ENCODE measurements at places on chromosomes 7 and 10.

DNA sequence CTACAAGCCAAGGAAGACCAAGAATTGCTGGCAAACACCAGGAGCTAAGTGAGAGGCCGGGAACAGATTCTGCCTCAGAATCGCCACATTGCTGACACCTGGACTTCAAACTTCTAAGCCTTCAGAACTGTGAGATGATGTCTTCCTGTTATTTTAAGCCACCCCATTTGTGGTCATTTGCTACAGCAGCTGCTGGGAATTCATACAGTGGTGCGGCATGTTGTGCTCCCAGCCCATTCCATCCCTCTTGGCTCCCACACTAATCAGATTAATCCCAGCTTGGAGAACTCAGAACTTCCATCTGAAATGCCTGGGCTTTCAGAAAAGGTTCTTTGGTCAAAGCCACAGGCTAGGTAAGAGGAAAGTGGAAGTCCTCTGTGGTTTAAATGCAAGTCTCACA lies 24.9 kb downstream of the TCAF1 start:
- DNase-seq, result no peak

DNA sequence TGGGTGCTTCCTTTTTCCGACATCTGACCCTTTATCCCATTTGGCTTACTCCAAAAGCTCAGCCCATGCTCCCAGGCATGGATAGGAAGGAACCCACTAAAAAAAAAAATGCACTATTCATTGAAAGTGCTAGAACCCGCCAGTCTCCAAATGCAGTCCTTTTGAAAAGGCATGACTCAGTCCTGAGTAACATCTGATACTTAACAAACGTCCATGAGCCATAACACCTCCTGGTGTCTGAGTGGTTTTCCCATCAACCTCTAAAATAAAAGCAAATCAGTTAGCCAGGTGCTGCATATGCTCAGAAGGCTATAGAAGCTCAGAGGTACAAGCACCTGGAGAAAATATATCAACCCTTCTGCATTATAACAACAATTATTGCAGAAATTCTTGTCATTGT lies 45.0 kb upstream of the CACUL1 start:
- no peak for DNase-seq

GRCh38 chr7:2012044-2012900 lies 220.5 kb downstream of the MAD1L1 start:
- no peak for DNase-seq

DNA sequence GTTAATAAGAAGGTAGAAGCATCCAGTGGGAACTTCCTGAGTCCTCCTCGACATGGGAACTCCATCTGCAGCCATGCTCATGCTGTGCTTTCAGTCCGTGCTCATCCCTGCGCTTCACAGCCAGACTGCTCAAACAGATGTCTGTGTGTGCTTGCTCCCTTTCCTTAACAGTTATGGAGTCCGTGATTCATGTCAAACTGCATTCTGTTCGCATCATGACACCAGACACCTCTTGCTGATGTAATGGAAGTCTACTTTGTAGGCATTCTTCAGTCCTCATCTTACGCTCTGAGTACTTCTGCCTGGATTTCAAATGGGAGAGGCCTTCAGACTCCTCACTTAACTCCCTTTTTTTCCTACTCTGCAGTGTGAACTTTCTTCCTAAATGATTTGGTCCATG lies 304.9 kb downstream of the SUGCT start:
- DNase-seq, result no peak

- no peak for DNase-seq
These were observed 9.4 kb downstream of the SCRN1 start for GRCh38 chr7:29980151-29980550.

DNA sequence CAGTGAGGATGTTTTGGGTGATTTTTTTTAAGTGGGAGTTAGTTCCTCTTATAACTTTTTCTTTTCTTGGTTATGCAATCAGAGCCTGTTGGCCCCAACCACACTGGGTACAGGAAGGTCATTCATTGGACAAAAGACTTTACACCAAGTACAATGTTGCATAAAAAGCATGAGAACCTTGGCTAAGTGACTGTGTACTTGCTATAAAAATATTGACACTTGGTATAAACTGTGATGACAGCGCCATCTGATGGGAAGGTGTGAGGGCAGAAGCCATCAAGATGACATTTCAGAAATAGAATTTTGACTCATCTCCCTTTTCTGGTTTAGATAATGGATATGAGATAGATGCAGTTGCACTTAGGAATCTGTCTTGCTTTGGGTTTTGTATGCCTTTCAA lies 126.4 kb upstream of the CCDC6 start:
- no peak for DNase-seq

GRCh38 chr7:13790611-13791010 lies 198.9 kb downstream of the ETV1 start:
- DNase-seq, result no peak

DNA sequence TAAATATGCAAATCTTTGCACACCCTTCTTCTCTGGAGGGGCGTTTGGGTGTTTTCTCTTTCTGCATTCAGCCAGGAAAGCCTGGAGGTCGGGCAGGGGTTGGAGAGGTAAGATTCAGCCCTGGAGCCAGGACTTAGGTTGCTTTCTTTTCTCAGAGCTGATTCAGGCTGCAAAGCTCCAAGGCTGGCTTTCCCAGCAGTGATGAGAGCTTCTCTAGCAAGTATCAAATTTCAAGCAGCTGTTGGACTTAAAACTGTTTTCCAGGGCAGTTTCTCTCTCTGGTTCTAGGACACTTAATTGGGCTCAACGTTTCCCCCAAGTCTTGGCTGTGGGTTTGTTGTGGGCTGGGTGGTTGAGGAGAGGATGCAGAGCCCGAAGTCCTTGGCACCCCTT lies 608 bp downstream of the AKR1B10 start:
- DNase-seq, result no peak

DNA sequence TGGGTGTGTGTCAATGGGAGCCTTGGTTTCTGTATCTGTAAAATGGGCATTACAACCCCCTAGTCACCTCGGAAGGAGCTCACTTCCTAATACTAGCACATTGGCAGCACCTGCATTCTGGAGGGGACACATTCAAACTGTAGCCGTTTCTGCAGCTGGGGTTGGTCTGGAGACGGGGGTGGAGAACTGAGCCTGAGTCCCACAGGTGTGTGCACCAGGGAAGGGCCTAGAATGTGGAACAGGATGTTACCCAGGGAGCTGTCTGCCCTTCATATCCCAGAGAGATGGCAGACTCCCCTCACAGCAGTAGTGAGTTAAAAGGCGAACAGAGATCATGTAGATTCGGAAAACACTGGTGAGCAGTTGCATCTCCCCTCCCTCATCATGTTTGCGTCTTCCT lies 272.8 kb upstream of the ZNF32 start:
- no peak for DNase-seq

GRCh38 chr10:87816163-87816897 lies 1.7 kb downstream of the ATAD1 start:
- DNase-seq, result no peak

- DNase-seq, result no peak
These were observed 10.3 kb upstream of the ANKRD1 start for GRCh38 chr10:90930971-90931871.

DNA sequence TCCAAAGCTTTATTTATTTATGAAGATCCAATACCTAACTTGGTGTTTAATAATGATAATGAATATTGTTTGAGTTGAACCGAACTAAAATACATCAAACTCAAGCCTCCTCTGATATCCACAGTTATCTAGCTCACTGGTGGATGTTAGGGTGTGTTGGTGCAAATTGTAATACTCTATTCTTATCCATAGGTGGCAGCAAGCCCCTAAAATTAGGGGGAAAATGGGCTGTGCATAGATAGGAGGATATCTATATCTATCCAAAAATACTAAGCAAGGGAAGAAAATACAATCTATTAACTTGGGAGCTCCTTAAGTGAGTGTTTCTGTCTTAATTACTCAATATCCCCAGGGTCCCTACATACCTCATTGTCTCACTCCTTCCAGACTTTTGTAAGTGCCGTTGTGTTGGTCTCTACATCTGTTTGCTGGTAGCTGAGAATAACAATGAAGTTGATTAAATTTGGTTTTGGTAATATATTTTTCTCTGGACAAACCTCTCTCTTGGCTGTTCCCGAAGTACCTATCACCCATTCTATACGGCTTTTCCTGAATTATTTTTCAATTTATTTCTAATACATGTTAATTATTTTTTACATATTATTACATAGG lies 55.0 kb upstream of the VWDE start:
- no peak for DNase-seq

- no peak for DNase-seq
These were observed 40.6 kb downstream of the CCDC3 start for GRCh38 chr10:12960941-12961340.

- no peak for DNase-seq
These were observed 355.2 kb downstream of the TNS3 start for GRCh38 chr7:47226696-47227095.

DNA sequence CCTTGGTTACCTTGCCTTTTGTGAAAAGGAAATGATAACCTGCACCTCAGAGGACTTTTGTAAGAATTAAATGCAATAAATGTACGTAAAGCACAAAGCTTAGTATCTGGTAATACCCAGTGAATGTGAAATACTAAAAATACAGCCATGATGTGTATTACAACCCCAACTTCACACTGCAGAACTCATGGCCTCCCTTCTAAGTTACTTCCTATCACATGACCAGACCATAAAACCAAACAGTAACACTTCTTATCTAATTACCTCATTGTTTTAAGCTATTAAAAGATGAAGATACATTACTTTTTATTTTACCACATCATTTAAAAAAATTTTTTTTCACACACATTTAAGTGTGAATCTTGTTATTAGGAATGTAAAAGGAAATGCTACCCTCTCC lies 29.0 kb downstream of the VPS41 start:
- no peak for DNase-seq

All from stimulated activated CD8-positive, alpha-beta memory T cell treated with anti-CD3 and anti-CD28 coated beads, Interleukin-15, amount 100 ng/mL, for 24 hours (primary cell).